ENCODE measurements at places on chromosomes 5 and 9.

DNA sequence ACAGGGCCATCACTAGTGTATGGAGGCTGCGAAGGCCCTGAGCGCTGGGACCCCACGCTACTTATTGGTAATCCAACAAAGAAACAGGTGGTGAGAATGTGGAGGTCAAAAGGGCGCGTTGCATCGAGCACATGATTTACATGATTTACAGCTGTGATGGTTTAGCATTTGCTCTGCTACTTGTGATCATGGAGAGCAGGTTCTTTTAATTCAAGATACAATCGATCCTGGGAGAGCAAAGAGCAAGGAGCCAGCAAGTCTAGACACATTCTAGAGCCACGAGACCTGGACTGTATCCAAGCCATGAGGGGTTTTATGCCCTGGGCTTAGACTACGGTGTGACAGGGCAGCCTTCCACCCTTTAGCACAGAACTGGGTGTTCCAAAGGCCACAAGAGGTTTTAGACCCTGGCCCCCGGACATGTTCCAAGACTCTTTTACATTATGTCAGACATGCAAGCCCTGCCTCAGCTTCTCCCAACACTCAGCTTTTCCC, 47.0 kb upstream of the CLK4 start:
- no peak for DNase-seq

DNA sequence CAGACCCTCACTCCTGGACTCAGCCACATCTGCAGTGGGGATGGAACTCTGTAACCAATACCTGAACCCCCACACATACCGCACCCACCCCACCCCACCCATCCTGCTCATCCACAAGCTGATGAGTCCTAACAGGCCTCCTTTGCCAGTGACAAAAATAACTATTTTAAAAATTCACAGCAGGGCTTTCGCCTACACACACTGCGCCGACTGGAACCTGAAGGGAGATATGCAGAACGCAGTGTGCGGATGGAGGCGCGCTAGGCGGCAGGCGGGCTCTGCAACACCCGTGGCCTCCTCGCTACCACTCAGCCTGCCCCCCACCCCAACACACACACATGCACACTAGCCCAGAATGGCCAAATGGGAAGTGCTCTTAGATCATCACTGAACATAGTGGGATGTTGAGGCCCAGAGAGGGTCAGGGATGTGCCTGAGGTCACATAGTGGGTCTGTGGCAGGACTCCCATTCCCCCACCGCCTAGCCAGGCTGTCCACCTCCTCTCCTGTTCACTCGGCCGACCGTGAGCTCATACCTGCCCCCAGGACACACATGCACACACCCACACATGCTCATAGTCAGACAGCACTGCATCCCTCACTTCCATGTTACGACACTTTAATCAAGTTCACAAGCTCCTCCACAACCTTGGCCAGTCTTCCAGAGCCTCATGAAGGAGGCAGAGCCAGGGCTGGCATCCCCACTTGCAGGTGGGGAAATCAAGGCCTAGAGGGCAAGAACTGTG, 6.3 kb upstream of the CAMK2A start:
- no peak for DNase-seq

DNA sequence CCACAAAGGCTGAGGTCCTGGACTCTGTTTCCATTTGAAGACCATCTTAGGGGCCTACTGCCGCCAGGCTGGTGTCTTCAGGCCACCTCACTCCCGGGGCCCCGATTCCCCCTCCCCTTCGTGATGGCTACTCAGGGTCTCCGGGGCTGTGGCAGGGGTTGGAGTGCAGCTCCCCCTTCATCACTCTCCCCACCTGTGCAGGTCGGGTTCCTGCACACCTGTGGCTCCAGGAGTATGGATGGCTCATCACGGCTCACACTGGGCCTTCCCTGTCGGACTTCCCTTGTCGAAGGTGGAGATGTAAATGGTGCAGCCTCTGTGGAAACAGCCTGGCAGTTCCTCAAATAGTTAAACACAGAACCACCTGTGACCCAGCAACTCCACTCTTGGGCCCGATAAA, 11.9 kb downstream of the LCN9 start:
- no peak for DNase-seq

- no peak for DNase-seq
Observed at GRCh38 chr5:171702135-171702770, 83.4 kb upstream of the SMIM23 start.

GRCh38 chr5:131999041-131999440, 12.4 kb downstream of the ACSL6 start:
- DNase-seq = no peak

GRCh38 chr5:78317515-78317914, 23.0 kb upstream of the AP3B1 start:
- DNase-seq = no peak

- no peak for DNase-seq
Observed at GRCh38 chr5:6328173-6328572, 50.2 kb downstream of the MED10 start.

- no peak for DNase-seq
Observed at GRCh38 chr5:170142196-170142595, 36.5 kb downstream of the FOXI1 start.

- DNase-seq = no peak
Observed at GRCh38 chr9:128078504-128079434, 10.7 kb downstream of the SLC25A25 start.

DNA sequence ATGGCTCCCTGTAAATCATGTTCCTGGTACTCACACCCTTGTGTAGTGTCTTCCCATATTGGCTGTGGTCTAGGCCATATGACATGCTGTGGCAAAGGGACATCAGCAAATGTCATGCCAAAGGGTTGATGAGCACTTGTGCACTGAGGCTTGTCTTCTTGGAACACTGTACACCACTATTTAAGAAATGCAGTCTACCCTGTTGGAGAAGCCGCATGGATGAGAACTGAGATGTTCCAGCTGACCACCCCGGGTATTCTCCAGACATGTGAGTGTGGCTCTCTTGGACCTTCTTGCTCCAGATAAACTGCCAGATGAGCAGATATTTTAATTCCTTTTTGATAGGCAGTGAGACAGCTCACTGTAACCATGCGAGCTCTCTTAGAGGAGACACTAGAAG, 20.5 kb upstream of the NPR3 start:
- no peak for DNase-seq

DNA sequence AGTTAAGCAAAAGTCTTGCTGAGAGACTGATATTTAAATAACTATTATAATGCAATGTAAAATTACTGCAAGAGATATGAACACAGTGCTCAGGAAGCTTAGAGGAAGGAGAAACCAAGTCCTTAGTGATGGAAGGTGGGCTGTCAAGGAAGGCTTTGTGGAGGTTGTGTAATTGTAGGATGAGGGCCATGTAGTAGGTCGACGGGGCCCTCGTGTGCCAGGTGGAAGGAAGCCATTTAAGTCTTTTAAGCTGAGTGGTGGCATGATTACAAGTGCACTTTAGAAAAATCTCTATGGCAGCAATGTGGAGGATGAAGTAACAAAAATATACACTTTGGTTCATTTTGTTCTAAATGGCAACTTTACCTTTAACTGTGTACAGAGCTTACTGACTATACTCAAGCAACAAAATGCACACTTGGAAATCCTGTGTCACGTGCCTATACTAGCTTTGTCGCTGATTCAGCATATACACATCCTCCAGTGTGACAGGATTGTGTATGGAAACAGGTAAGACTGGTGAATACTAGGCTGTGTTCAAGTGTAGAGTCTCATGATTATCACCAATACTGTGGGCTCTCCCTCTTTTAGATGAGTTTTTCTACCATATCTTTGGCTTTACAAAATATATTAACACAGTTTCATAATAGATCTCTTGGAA, 78.6 kb downstream of the TMC1 start:
- DNase-seq = no peak

DNA sequence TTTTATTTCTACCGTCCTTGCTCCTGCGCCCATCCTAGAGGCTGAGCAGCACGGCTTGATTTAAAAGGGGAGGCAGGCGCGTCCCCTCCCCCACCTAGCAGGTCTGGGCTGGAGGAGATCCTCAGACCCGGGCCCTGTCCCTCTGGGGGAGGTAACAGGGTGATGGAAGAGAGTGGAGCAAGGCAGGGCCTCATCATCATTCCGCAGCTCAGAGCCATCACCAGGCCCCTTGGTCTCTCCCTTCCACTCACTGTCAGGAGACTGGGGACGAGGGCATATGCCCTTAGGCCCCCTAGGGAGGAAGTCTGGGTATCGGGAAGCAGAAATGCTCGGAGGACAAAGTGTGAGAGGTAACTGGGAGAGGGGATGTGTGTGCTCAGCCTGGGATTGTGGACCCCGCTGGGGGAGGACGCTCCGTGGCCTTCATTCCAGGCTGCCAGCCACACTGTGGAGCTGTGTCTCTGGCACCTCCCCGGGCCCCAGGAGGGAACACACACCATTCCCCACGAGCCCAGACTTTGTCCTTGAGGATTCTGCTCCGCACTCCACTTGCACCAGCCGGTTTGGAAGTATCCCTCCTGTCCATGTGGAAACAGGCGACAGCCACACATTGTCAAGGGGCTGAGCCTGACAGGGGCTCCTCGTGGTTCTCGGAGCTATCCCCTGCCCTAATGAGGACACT, 761 bp downstream of the REEP2 start:
- no peak for DNase-seq

- no peak for DNase-seq
Observed at GRCh38 chr5:180433032-180433422, 61.2 kb upstream of the CNOT6 start.

- DNase-seq = no peak
Observed at GRCh38 chr5:1879292-1880263, 3.1 kb downstream of the IRX4 start.

GRCh38 chr9:136903041-136903554, 16.8 kb downstream of the TRAF2 start:
- no peak for DNase-seq

- DNase-seq = no peak
Observed at GRCh38 chr9:92642041-92642451, 27.9 kb downstream of the IPPK start.

GRCh38 chr9:89046832-89047231, 55.6 kb downstream of the S1PR3 start:
- DNase-seq = no peak

DNA sequence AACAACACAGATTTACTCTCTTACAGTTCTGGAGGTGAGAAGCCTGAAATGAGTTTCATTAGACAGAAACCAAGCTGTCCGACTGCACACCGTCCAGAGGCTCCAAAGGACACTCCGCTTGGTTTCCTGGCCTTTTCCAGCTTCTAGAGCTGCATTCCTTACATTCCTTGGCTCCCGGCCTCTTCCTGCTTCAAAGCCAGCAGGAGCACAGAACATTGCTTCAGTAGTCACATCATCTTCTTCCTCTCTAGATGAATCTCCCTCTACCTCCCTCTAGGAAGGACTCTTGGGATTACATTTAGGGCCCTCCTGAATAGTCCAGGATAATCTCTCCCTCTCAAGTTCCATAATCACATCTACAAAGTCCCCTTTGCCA, 213.3 kb downstream of the CDK5RAP2 start:
- DNase-seq = no peak

- DNase-seq = no peak
Observed at GRCh38 chr9:135222881-135223760, 135.7 kb downstream of the OLFM1 start.

- DNase-seq = no peak
Observed at GRCh38 chr9:4798281-4799032, 5.7 kb downstream of the RCL1 start.

- DNase-seq = no peak
Observed at GRCh38 chr5:153517241-153517611, 26.8 kb downstream of the GRIA1 start.

- DNase-seq = no peak
Observed at GRCh38 chr9:136858452-136858843, 6.3 kb downstream of the MAMDC4 start.

DNA sequence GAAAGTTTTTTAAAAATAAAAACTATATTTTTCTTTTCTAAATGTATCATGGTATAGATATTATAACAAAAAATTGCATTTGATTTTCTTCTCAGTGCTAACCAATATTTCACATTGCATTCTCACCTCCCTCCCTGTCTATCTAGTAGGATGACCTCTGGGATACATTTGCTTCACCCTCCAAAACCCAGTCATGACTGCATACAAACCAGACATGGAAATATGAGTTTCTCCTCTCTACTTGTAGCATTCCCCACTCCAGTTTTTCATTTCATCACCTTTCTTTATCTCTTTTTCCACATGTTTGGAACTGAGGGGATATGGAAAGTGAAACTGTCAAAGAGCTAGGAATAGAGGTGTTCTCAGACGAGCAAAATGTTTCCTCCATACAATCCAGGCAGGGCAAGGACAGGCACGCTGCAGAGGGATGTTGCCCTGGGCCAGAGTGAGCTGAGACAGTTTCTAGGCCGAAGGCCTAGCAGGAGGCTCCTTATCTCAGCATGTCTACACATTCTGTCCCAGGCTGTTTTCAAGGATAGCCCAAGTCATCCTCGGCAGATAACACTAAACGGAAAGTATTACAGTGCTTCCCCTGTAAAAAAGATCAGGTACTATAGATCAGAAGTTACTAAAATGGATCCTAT, 46.7 kb downstream of the MEF2C start:
- no peak for DNase-seq

- DNase-seq = no peak
Observed at GRCh38 chr5:12614608-12615007, 710.4 kb upstream of the CTNND2 start.

GRCh38 chr9:95722141-95722540, 153.3 kb upstream of the ERCC6L2 start:
- DNase-seq = no peak

DNA sequence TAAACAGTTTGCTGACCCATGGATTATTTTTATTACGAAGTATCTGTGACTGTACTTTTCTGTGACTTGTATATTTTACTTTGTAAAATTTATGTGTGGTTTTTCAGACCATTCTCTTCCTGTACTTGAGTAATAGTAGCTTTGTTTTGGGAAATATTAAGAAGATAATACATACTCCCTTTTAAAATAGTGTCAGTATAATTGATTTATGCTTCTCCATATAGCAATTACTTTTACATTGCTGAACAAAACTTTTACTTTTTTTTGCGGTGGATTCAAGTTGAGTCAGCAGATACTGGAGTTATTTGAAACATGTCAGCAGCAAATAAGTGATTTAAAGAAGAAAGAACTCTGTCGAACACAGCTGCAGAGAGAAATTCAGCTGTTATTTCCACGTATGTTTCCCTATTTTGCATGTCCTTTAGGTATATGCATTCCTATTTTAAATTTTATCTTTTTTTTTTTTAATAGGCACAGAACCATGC, 28.4 kb downstream of the TENT2 start:
- no peak for DNase-seq

- no peak for DNase-seq
Observed at GRCh38 chr5:81256766-81257165, 23.6 kb downstream of the CKMT2 start.

- no peak for DNase-seq
Observed at GRCh38 chr5:72988769-72989168, 32.9 kb downstream of the FCHO2 start.

- no peak for DNase-seq
Observed at GRCh38 chr5:149046196-149046829, 16.5 kb downstream of the SH3TC2 start.

- no peak for DNase-seq
Observed at GRCh38 chr5:16681876-16682275, 65.1 kb upstream of the RETREG1 start.

- DNase-seq = no peak
Observed at GRCh38 chr9:100759215-100759614, 181.3 kb downstream of the CAVIN4 start.

GRCh38 chr9:137300567-137301080, 1.4 kb downstream of the NRARP start:
- no peak for DNase-seq
